ENCODE measurements at places on chromosomes 1 and 21.
A peak's percentile ranks its signal among the peaks of the same experiment; 100 is the strongest.

GRCh38 chr1:208078752-208079151 is 165.4 kb downstream of the PLXNA2 start:
- no peak for DNase-seq

- no peak for DNase-seq
These were observed at the start of gene RAB42 for GRCh38 chr1:28591708-28592320. Gene RAB42, plus strand, starts transcription at chr1:28592265. Its CDS starts 247 bp downstream, at chr1:28592512.

- no peak for DNase-seq
These were observed 3.3 kb downstream of the KLHL21 start for GRCh38 chr1:6599141-6599975.

DNA sequence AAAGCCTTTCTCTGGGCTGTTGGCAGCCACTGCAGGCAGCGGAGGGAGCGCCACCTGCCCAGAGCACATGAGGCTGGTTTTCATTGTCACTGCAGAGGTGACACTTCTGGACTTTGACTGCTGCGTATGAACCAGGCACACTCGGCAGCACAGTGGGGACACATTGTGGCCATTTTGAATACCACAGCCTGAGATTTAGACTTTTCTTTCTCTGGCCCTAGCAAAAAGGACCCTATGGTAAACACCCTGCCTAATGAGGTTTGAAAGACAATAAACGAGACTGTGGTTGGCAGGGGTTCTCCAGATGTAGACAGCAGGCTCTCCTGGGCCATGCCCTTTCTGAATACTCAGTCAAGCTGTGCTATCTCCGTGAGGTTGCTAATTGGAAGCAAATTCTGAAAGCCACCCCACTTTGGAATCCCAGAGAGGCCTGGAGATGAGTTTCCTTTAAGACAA is 12.0 kb upstream of the KCNE2 start:
- peak; percentile 34 for DNase-seq

DNA sequence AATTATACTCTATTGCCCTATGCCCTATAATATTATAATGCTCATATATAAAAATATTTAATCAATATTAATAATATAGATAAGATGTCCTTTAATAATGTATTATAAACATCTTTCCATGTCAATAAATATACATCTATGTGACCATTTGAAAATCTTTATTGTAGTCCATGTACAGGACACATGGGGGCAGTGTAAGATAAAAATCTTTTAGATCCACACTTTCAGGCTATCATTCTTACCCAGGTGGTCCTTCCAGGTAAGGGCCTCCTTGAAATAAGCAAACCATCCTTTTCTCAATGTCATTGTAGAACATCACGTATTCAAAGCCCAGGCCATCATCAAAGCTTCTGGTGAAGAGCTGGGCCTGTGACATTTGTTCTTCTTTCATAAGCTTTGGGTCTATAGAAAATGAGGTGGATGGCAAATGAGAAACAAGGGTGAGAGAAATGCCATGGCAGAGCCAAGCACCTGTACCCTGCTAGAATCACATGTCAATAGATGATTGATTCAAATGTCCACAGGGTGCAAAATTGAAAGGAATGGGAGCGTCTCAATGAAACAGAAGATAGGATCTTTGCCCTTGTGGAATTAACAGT is 20.2 kb downstream of the THEM4 start:
- peak; percentile 30 for DNase-seq

DNA sequence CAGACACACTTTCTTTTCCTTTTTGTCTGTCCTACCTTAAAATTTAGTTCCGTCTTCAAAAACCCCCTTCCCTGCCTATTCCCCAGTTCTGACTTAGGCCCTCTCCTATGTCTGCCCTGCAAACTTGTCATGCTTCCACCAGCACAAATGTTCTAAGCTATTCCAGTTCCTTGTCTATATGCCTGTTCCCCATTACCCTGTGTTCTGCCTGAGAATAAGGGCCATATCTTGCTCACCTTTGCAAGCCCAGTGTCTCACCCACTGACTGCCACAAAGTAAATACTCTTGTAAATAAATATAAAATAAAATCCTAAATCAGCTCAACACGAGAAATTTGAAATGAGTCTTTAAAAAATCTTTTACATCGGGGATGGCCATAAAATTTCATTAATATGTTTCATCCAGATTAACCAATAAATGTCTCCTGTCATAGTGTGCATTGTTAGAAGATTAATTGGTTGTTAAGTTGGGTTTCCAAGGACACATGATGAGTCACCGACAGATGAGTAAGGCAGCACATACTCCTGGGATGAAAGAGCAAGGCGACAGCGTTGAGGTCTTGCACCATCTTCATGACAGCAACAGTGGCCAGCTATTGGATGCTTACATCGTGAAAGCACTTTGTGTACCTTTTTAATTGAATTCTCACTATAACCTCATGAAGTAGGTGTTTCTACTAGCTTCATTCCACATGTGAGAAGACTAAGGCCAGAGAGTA is 92.6 kb upstream of the NGF start:
- DNase-seq: peak; percentile 83

Data from fibroblast of the aortic adventitia (primary cell).